Hepatocyte (in vitro differentiated cells): ENCODE measurements at places on chromosomes 5 and 9.
A peak's percentile ranks its signal among the peaks of the same experiment; 100 is the strongest.

GRCh38 chr5:56112526-56113121, 117.9 kb upstream of the IL6ST start:
- H3K4me3 ChIP-seq: no peak overlapping the region
- peaks cover 13% of the 10 kb centered on the region for H3K4me1 ChIP-seq
- no peak for DNase-seq
- H3K36me3 ChIP-seq: no peaks in the 10 kb centered on the region

DNA sequence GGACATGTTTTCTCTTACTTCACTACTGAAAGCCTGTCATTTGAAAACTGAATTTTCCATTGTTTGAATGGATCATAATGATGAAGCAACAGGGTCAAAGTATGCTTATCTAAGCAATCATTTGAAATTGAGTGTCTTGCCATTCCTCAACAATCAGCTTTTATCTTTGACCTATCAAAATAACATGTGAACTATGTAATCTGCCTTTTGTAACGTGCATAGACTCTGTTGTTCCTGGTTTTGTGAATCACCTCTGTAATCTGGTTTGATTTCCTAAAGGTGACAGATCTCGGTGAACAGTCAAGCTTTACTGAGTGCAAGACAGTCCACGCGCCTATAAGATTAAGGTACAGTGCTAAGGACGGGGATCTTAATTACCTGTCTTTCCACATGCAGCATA, 3.3 kb downstream of the MEF2C start:
- no peak overlapping the region for H3K27ac ChIP-seq
- no peaks in the 10 kb centered on the region for H3K4me1 ChIP-seq
- H3K36me3 ChIP-seq: no peaks in the 10 kb centered on the region
- no peak overlapping the region for H3K4me3 ChIP-seq

DNA sequence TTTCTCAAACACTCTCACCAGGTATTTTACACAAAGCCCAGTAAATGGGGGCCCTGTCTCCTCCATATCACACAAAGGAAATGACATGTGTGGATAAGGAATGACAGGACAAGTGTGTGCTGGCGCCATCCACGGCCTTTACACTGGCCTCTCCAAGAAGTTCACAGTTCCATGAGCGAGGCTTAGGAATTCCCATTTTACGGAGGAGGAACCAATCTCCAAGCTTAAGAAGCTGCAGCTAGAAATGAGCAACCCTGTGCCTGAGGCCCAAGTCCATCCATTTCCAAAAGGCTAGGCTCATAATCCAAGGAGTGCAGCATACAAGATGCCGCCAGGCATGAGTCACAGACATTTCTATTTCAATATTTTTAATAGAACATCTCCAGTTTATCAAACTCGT, 203.4 kb downstream of the AUH start:
- H3K4me1 ChIP-seq: peaks cover 12% of the 10 kb centered on the region
- no peaks in the 10 kb centered on the region for H3K36me3 ChIP-seq
- no peak overlapping the region for H3K4me3 ChIP-seq
- no peaks in the 10 kb centered on the region for H3K27me3 ChIP-seq
- DNase-seq: no peak

DNA sequence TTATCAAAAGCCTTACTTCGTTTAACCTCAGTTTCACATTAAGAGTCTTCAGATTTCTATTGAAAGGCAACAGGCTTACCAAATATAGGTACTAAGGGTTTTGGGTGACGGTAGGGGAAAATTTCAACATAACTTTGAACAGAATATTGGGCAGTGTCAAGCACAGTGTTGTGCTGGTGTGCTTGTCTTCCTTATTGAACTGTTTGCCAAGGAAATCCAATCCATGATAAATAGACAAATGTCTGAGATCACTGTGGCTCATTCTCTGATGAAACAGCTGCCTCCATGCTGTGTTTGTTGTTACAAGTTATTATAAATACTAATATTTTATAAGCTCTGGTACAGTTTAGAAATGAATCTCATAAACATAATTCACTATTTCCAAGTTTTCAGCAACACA, 730.1 kb downstream of the NR2F1-AS1 start:
- DNase-seq: no peak
- H3K4me3 ChIP-seq: no peak overlapping the region
- H3K27me3 ChIP-seq: no peaks in the 10 kb centered on the region
- H3K27ac ChIP-seq: no peak overlapping the region
- no peaks in the 10 kb centered on the region for H3K4me1 ChIP-seq

DNA sequence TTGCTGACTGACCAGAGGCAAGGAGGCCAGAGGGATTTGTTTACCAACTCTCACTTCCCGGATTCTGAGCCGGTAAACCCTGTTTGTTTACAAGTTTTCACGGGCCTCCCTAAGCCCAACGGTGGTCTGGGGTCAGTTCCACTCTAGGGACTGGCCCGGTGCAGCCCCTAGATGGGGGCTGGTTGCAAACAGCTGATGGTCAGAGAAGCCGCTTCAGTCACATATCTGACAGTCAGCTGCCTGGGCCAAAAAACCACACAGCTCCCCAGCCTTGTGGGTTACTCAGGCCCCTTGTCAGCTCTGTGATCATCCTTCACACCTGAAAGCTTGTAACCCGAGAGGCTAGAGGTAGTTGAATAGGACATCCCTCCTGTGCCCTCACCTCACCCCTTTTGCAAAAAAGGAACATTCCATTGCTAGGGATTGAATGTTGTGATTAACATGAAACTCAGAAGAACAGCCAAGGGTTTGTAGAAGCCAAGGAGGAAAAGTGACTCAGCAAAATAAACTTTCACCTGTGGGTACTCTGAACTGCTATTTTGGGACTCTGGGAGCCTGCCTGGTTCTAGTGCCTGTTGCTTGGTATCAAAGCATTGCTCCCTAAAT, 40.4 kb downstream of the SAR1B start:
- H3K27me3 ChIP-seq: no peaks in the 10 kb centered on the region
- no peaks in the 10 kb centered on the region for H3K4me1 ChIP-seq
- H3K36me3 ChIP-seq: no peaks in the 10 kb centered on the region
- H3K4me3 ChIP-seq: no peak overlapping the region
- DNase-seq: no peak

DNA sequence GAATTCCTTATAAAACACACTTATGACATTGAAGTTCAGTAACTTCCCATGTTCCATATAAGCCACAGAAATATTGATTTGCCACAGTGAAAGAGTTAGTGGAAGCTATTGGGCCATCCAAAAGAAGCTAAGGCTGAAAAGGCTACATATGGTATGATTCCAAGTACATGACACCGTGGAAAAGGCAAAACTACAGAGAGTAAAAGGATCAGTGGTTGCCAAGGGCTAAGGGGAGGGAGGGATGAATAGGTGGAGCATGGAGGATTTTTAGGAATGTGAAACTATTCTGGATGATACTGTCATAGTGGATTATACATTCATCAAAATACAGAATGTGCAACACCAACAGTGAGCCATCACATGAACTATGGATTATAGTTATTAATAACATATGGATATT, 109.7 kb downstream of the F2RL2 start:
- H3K4me1 ChIP-seq: no peaks in the 10 kb centered on the region
- no peak overlapping the region for H3K27ac ChIP-seq
- no peaks in the 10 kb centered on the region for H3K36me3 ChIP-seq

DNA sequence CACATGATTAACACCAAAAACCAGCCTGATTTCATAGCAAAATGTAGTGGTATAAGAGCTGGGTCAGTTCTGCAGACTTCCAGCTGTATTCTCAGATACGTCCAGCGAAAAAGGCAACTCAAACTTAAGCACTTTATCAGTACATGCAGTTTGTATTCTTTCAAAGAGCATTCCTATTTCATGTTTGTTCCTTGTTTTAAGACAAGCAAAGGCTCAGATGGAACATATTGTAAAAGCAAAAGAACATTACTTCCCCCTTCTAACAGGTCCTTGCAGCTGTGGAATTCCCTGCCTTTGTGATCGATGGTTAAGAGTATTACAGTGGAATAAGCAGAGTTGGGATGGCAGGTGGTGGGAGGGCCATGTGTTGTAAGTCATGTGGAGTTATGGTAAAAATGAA, 86.3 kb upstream of the GRHPR start:
- H3K4me1 ChIP-seq: no peaks in the 10 kb centered on the region
- no peak for DNase-seq
- no peak overlapping the region for H3K4me3 ChIP-seq
- no peak overlapping the region for H3K27ac ChIP-seq
- no peaks in the 10 kb centered on the region for H3K36me3 ChIP-seq
- H3K27me3 ChIP-seq: no peaks in the 10 kb centered on the region

DNA sequence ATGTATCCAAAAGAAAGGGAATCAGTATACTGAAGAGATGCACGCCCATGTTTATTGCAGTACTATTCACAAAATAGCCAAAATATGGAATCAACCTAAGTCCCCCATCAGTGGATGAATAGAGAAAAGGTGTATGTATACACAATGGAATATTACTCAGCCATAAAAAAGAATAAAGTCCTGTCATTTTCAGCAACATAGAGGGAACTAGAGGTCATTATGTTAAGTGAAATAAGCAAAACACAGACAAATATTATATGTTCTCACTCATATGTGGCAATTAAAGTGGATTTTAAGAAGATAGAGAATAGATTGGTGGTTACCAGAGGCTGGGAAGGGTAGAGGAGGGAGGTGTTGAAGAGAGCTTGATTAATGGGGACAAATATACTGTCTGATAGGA, 88.6 kb downstream of the NIPBL start:
- H3K36me3 ChIP-seq: peaks cover 8% of the 10 kb centered on the region
- H3K4me3 ChIP-seq: no peak overlapping the region
- H3K4me1 ChIP-seq: no peaks in the 10 kb centered on the region
- no peak overlapping the region for H3K27ac ChIP-seq
- no peaks in the 10 kb centered on the region for H3K27me3 ChIP-seq
- DNase-seq: no peak

- no peak overlapping the region for H3K27ac ChIP-seq
- DNase-seq: no peak
- H3K36me3 ChIP-seq: no peaks in the 10 kb centered on the region
- H3K4me1 ChIP-seq: peaks cover 3% of the 10 kb centered on the region
Measured at GRCh38 chr5:158623971-158624370, 475.7 kb downstream of the EBF1 start.

DNA sequence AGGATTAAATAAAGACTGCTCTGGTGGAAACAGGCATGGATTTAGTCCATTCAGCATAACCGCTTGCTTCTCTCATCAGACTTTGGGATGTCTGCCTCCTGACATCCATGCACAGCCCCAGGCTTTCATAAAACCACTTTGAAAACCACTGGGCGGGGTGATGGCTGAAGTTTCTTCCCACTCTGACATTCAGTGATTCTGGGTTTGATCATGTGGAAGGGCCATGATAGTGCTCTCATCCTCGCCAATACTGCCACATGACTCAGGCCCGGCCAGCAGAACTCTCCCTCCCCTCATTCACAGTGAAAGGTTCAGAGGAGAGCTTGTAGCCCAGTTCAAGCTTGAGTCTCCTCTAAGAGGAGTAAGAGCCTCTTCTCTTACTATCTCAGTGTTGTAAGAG, 29.6 kb upstream of the GLRA1 start:
- no peak for DNase-seq
- no peaks in the 10 kb centered on the region for H3K4me1 ChIP-seq
- no peaks in the 10 kb centered on the region for H3K36me3 ChIP-seq
- no peak overlapping the region for H3K4me3 ChIP-seq
- H3K27ac ChIP-seq: no peak overlapping the region

DNA sequence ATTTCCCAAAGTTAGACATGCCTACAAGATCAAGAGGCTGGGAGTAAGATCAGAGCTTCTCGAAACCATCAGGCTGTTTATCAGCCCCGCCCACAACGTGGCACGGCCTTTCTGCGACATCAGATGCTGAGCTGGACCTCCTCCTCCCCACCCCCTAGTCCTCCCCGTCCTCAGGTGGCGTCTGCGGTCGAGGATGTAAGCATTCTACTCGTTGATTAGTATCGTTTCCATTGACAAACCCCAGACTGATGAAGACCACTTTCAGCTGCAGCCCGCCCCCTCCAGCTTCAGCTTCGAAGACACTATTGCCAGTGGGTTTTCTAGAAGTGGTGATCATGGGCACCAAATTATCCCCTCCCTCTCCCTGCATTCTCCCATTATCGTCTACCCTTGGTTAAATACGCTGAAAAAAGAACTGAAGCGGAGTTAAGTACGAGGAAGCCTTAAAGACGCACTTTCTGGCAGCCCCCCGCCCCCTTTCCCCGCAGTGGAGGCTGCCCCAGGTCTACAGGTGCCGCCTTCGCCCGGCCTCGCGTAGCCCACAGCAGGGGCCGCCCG, 1.1 kb downstream of the PPIC start:
- no peaks in the 10 kb centered on the region for H3K27me3 ChIP-seq
- peak overlapping the region; percentile 96 for H3K27ac ChIP-seq
- peak; percentile 77 for DNase-seq
- peak overlapping the region; percentile 95 for H3K4me3 ChIP-seq

DNA sequence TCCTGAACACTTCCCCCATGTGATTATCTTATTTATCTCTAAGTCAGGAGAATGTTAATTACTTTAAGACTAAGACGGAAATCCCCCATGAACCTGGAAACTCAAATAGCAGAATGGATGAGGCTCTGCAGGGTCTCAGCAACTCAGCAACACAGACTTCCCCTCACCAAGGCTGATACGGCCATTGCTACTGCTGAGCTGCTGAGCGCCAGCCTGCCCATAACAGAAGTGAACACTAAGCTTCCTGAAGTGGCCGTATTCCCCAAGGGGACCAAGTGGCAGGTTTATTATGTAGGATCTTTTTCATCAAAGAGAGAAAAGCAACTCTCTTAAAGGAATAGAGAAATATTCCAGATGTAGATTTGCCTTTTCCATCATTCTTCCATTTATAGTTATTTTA, 311.1 kb downstream of the RFX3 start:
- DNase-seq: no peak
- H3K4me3 ChIP-seq: no peak overlapping the region
- H3K4me1 ChIP-seq: no peaks in the 10 kb centered on the region
- H3K27me3 ChIP-seq: no peaks in the 10 kb centered on the region
- no peaks in the 10 kb centered on the region for H3K36me3 ChIP-seq

- H3K27me3 ChIP-seq: no peaks in the 10 kb centered on the region
- no peak for DNase-seq
Measured at GRCh38 chr9:32558408-32558934, 6.1 kb upstream of the TOPORS start.

GRCh38 chr9:131361202-131361833, 32.6 kb upstream of the PRRC2B start:
- no peak overlapping the region for H3K27ac ChIP-seq
- no peaks in the 10 kb centered on the region for H3K27me3 ChIP-seq
- H3K4me3 ChIP-seq: no peak overlapping the region
- no peaks in the 10 kb centered on the region for H3K36me3 ChIP-seq

DNA sequence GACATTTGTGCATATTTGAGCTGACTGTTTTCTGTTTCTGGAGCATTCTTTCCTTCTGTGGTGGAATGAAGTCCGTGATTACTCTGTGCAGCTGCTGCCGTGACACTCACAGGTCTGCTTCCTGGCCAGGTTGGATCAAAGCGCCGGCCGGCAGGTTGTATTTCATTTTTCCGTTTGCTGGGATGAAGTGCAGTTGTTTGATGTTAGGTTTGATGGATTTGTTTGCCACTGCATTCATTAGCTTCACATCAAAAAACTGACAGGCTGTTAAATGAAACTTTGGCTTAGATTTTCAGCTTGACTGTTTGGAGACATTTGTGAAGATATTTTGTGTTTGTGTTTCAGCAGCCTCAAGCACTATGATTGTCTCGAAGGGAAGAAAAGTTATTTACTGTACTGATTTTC, 140.1 kb downstream of the KDM4C start:
- DNase-seq: peak; percentile 55
- H3K4me3 ChIP-seq: no peak overlapping the region
- peaks cover 22% of the 10 kb centered on the region for H3K4me1 ChIP-seq
- H3K36me3 ChIP-seq: no peaks in the 10 kb centered on the region
- H3K27ac ChIP-seq: peak overlapping the region; percentile 12
- no peaks in the 10 kb centered on the region for H3K27me3 ChIP-seq

- no peak overlapping the region for H3K27ac ChIP-seq
- H3K4me3 ChIP-seq: no peak overlapping the region
- no peaks in the 10 kb centered on the region for H3K4me1 ChIP-seq
Measured at GRCh38 chr9:1606253-1606652, 408.9 kb upstream of the SMARCA2 start.
